Caudate nucleus (tissue), 63 donors: ENCODE measurements at places on chromosomes 11 and 22.

GRCh38 chr22:22960307-22960706 is 72.7 kb downstream of the IGLL5 start:
- DNase-seq = no peak

- DNase-seq = no peak
Observed at GRCh38 chr11:2462543-2462985, 17.8 kb downstream of the KCNQ1 start.

GRCh38 chr11:128116447-128116846 is 470.9 kb downstream of the ETS1 start:
- DNase-seq = no peak

DNA sequence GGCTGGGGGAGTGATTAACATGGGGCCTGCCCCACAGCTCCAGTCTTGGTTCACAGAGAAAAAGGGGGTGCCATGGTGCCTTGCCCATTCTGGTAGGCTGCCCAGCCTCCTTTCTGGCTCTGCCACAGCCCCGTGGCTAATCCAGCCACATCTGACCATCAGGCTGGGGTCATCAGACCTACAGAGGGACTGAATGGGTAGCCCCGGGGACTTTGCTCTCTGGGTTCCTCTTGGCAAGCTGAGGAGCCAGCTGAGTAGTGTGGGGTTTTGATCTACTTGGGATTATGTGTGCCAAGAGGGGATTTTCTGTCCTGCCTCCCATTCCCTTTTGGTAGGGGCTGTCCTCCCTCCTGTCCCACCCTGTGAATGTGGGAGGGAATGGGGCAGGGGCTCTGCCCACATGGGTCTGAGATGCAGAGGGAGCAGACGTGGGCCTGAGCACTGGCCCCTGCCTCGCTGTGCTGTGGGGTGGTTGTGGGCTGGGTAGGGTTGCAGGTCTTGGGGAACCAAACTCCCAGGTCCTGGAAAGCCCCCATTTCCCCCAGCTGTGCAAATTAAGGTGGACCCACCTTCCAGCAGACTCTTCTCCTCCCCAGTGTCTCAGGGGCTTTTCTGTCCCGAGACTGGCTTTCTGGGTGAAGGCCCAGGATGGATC is 32.0 kb downstream of the CD82 start:
- no peak for DNase-seq

GRCh38 chr11:126963115-126963514 is 37.5 kb downstream of the KIRREL3 start:
- DNase-seq = no peak

DNA sequence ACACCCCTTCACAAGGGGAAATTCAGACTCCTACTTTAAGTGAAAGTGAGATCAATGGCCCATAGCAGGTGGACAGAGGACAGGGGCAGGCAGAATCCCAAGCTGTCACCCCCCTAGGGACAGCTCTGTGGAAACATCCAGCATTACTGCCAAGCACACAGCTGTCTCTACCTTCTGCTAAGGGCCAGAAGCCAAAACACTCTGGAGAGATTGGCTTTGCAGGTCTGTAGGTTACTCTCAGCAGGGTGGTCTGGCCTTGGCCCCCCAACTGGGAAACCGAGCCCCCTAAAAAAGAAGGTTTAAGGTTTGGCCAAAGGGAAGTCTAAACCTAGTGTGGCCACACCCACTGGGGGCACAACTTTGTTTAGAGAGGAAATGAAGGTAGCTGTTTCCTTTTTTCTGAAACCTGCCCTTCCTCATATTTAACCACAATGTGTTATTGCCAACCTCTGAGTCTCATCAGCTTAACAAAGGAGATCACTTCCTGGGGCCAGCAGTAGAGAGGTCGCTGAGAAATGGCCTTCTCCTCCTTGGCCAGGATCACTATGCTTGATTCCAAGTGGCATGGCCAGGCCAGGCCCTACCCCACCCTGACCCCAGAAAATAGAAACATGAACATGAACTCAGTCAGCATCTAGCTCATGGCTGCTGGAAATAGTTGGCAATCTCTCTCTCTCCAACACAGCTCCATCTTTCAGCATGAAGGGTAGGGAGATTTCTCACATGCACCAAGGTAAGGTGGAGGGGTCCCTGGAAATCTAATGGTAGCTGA is 25.9 kb upstream of the SCARF2 start:
- DNase-seq = no peak

GRCh38 chr11:75532200-75533048 is 6.7 kb upstream of the GDPD5 start:
- no peak for DNase-seq

- DNase-seq = no peak
Observed at GRCh38 chr22:28102151-28102812, 183.2 kb upstream of the PITPNB start.

DNA sequence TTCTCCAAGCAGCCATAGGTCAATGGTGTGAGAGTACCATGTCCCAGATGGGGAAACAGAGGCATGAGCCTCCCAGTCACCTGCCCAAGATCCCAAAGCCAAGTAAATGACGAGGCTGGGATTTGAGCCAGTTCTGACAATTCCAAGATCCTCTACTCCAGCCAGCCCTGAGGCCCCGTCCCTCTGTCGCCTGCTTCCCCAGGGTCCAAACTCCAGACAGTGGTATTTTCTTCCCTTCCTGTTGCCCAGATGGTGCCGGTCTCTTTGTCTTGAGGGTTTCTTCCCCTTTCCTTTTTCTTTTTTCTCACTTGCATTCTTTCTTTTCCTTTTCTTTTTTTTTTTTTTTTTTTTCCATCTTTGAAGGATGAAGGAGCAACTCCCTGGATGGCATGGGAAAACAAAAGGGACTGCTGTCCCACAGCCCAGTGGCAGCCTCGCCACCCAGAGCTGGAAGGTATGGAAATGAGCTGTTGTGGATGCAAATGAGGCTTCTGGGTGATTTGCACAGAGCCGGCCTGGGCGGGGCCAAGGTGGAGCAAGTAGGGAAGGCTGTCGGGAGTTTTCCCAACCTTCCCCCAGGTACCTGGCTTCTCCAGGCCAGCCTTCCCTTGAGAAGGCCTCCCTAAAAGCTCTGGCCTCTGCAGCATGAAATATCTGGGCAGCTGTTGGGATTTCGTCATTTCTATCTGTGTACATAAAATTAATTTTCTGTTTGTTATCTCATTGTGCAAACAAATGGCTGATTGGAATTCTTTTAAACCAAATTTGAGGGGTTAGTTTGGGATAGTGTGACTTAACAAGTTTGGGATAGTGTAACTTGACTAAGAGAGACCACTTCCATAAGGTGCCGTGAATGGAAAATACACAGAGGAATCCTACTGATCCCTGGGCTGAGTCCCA is 146.8 kb downstream of the MN1 start:
- no peak for DNase-seq

- DNase-seq = no peak
Observed at GRCh38 chr22:21940521-21940920, 12.1 kb downstream of the PPM1F start.

DNA sequence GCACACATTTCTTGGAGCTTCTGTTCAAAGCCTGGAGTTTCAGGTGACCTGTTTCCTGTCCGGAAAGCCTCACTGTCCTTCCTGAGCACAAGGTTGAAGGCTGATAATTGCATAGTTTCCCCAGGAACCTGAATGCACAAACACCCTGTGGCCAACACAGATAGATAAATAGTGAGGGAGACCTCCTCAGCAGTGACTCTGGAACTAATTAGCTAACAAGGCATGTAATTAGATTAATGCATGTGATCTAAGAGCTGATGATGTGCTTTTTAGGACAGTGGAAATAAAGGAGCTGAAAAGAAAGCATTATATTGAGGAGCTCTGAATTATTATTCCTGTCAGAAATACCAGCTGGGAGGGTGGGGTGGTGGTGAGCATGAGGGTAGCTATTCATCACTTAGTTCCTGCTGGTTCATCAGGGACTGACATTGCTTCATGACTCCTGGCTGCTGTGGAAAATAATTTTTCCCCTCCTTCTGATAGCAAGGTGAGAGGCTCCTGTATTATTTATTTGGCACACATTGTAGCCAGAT is 101.1 kb downstream of the NELL1 start:
- DNase-seq = no peak

GRCh38 chr11:37916331-37916730 is 1318.3 kb upstream of the RAG2 start:
- DNase-seq = no peak

GRCh38 chr11:353179-353873 is 16.0 kb upstream of the B4GALNT4 start:
- no peak for DNase-seq

DNA sequence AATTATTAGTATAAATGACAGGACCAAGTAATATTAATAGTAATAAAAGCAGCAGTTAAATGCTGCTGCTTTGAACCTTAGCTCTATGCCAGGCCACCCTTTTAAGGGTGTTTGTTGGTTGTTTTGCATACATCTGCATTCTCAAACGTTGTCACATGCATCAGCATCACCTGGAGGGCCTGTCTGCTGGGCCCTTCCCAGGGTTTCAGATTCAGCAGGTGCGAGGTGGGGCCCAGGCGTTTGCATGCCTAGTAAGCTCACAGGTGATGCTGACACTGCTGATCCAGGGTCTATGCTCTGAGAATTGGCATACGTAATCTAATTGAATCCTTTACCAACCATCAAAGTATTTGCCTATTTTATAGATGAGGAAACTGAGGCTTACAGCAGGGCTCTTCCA is 246.5 kb downstream of the CADM1 start:
- DNase-seq = no peak

DNA sequence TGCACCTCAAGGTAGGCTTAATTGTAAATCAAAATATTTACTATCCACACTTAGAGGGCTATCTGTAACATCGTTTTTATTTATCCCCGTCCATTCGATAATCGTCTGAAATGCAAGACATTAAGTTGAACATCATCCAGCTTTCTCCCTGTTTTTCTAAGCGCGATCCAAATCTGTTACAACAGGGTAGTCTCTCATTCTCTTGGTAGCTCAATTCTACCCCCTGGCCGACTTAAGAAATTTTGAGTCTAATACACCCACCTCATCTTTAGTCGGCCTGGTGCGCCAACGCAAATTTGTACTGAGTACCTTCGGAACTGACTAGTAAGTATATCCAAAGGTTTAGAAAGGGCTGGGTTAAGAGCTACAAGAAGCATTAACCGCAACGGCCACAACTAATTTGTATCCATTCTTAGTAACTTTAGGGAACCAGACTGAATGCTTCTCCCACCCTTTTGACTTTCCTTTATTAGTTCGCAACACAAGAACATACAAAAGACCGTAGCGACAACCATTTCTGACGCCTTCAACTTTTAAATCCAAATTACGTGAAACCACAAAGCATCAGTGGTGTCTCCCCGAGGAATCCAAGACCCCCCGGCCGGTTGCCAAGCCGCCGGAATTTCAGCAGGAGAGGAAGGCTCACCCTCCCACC is 1.0 kb upstream of the ZNF143 start:
- DNase-seq = peak; percentile 61

GRCh38 chr11:27696961-27697360 is 3.3 kb downstream of the BDNF start:
- no peak for DNase-seq

- DNase-seq = no peak
Observed at GRCh38 chr11:64799623-64800302, 3.3 kb downstream of the MAP4K2 start.

- DNase-seq = no peak
Observed at GRCh38 chr11:70326365-70326811, 55.9 kb downstream of the PPFIA1 start.

DNA sequence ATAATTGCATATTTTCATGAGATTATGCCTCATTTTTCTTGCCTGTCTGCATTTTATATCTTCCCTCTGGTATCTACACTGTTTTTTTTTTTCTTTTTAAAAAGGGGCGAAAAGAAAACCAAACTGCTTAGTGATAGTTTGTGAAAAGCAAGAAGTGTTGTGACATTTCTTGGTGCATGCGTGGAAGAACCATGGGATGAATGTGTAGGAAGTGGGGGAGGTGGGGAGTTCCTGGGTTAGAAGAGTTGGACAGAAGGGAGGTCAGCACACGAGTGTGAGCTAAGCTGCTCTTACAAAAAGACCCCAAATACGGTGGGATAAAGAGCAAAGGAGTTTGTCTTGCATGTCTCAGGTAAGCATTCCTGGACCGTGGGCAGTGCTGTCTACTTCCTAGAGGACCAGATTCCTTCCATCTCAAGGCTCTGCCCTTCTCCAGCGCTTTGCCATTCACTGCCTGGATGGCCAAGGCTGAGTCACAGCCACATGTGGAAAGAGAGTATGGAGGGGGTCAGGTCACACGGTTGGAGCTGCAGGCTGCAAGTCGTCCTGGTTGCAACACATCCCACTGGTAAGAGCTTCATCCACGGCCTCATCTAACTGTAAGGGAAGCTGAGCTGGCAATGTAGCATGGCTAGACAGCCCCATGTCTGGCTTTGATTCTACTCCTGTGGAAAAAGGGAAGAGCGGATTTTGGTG is 300.6 kb downstream of the DDX10 start:
- DNase-seq = no peak
